ENCODE measurements at places on chromosomes 4 and X. TPM values are rescaled to one million over a fixed set of nuclear protein-coding genes. Genes with fewer than 3 reads are reported as not detected.

Gene CNGA2
- not detected for total RNA-seq

Gene MAGEC3
- not detected for total RNA-seq

Gene AWAT2
- total RNA-seq = not detected

DNA sequence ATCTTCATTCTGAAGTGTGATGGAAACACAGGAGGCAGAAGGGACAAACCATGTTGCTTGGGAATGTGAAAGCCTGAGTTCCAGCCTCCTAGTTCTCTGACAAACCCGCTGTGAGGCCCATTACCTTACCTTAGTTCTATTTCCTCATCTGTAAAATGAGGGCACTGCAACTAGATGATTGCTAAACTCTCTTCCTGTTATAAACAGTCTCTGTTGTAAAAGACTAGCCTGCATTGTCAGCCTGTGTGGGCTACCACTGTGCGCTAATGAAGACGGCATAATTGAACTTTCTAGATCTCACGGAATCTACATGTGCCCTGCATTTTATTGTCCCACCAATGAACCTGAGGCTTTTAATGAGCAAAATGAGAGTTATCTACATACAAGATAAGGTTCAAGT lies 147.2 kb downstream of the AFF2 start:
- no peak overlapping the region for H3K27ac ChIP-seq
- DNase-seq = no peak
- no peaks in the 10 kb centered on the region for H3K4me1 ChIP-seq
- no peaks in the 10 kb centered on the region for H3K27me3 ChIP-seq
- no peaks in the 10 kb centered on the region for H3K36me3 ChIP-seq
- no peak overlapping the region for H3K4me3 ChIP-seq

GRCh38 chrX:112510629-112511028 lies 169.1 kb downstream of the LHFPL1 start:
- H3K36me3 ChIP-seq = no peaks in the 10 kb centered on the region
- no peak for DNase-seq
- H3K4me1 ChIP-seq = no peaks in the 10 kb centered on the region
- H3K27me3 ChIP-seq = no peaks in the 10 kb centered on the region
- H3K27ac ChIP-seq = no peak overlapping the region
- H3K4me3 ChIP-seq = no peak overlapping the region

DNA sequence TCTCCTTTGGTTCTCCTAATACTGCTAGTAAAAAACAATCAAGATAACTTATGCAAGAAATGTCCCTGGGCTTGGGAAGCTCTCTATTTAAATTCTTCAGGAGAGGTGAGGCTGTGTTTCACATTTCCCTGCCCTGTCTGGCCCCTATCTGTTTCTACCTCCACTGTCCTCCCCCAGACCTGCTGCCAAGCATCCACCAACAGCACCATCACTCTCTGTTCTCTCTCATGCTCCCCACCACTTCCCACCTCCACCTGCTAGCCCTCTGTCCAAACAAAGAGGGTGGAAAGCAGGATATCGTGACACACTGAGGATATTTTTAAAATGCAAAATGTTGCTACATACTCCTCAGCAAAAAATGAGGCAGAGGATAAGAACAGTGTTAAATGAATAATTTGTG lies 88.4 kb upstream of the NAP1L5 start:
- no peak overlapping the region for H3K27ac ChIP-seq
- H3K27me3 ChIP-seq = no peaks in the 10 kb centered on the region
- H3K36me3 ChIP-seq = peaks cover 74% of the 10 kb centered on the region
- H3K4me1 ChIP-seq = no peaks in the 10 kb centered on the region
- no peak overlapping the region for H3K4me3 ChIP-seq
